ENCODE measurements at places on chromosomes 11 and 22.

DNA sequence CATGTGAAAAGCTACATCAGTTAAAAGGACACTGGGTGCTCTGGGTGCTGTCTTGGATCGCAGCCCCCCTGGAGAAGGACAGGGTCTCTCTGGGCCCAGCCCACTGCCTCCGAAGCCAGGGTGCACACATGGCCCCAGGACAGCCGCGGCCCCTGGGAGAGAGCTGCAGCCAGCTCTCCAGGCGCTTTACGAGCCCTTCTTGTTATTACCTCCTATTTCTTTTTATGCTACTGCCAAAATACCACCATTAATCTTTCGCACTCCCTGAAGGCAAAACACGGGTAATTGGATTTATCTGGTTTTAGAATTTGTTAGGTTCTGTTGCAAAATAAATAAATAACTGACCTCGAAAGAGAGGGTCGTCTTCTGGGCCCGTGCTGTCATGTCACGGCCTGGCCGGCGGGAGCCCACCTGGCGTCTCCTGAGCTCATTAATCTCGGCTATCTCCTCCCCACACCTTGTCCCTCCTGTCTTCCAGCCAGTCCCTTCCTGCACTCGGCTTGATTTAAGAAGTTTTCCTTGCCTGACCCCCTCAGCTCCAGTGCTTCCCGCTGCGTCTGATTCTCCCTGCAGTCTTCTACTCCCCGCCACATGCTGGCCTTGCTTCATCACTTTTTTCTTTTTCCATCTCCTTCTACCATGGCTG lies 611.7 kb downstream of the OPCML start:
- DNase-seq, result no peak

- DNase-seq, result no peak
These were observed 11.8 kb downstream of the IL17REL start for GRCh38 chr22:50000587-50001387.

DNA sequence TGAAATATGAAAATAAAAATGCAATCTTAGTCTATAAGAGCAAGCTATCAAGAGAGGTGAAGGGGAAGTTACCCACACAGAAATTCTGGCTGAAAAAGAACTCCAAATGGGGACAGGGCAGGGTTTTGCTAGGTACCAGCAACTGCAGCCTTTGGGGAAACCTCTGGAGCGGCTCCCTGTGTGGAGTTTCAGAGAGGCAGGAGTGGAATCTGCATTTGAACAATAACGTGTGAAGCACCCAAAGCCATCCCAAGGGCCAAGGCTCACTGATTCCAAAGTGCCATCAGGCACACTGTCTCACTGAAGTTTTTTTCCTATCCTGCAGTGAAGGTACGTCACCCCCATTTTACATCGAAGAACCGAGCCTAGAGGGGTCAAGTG lies 87.8 kb downstream of the KCNC1 start:
- no peak for DNase-seq

DNA sequence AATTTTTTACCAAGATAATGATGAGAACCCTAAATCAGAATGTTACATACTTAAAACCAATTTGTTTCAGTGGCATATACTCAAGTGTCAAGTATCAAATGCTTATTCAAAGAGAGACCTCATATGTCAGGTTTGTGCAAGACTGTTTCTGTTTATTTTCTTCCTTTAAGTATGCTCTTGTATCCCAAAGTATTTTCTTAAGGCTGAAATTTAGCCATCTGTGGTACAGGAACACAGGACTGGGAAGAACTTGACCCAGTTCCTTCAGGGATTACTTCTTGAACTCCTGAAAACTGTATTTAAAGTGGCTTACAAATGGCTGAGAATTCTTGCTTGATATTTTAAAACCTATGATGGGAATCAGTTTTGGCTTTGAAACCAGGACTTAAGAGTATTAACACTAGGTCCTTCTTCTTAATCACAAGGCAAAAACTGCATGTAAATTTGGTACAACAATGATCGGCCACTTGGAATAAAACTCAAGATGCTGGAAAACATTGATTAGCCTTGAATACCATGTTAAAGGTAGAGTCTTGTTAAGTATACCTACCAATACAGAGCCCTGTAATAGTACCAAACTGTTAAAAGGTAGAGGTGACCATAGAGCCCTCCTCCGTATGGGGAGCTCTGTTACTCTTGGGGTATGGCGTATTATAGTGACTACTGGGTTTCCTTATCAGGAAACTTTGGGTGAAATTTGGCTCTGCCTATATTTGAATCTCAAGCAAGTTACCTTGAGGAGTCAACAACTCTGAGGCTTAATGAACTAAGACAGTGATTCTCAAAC lies 95.9 kb downstream of the BLID start:
- DNase-seq, result no peak

DNA sequence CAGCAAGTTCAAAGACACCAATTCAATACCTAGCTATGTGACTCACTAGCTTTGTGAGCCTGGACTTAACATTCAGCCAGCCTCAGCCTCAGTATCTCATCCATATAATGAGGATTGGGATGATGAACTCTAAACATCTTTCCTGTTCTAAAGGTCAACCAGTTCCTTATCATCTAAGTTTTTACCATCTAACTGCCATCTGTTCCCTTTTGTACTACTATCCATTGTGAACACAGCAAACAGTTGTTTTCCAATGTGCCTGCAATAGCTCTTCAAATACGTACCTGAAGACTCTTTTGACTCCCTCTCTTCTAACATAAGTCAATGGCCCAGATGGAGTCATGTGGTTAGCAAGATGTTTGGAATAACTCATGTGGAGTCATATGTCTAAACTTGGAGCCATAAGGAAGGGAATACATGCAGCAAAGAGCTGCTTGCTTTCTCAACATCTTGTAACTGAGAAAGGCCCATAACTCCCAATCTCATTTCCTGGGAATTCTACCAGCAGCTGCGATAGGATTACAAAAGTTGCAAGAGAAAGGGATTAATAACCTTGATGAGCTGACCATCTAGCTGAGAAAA lies 19.4 kb downstream of the SYTL2 start:
- DNase-seq, result no peak

DNA sequence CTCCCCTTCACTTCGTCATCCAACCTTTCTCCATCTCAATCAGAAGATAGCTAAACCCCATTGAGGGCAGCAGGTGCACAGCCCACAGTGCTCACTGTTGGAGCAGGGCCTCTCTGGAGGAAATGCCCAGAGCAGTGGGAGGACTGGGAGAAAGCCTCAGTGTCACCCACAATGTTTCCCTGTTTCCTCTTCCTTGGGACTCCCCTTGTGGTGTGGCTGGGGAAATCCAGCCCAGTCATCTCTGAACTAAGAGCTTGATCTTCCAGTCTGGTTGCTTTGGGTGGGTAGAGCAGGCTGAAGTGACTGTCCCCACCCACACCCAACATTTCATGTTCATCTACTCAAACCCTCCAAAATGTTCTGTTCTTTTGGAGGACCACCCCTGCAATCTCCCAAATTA lies 29.8 kb upstream of the EED start:
- no peak for DNase-seq

- no peak for DNase-seq
These were observed 20.0 kb downstream of the CPT1A start for GRCh38 chr11:68821670-68822069.

DNA sequence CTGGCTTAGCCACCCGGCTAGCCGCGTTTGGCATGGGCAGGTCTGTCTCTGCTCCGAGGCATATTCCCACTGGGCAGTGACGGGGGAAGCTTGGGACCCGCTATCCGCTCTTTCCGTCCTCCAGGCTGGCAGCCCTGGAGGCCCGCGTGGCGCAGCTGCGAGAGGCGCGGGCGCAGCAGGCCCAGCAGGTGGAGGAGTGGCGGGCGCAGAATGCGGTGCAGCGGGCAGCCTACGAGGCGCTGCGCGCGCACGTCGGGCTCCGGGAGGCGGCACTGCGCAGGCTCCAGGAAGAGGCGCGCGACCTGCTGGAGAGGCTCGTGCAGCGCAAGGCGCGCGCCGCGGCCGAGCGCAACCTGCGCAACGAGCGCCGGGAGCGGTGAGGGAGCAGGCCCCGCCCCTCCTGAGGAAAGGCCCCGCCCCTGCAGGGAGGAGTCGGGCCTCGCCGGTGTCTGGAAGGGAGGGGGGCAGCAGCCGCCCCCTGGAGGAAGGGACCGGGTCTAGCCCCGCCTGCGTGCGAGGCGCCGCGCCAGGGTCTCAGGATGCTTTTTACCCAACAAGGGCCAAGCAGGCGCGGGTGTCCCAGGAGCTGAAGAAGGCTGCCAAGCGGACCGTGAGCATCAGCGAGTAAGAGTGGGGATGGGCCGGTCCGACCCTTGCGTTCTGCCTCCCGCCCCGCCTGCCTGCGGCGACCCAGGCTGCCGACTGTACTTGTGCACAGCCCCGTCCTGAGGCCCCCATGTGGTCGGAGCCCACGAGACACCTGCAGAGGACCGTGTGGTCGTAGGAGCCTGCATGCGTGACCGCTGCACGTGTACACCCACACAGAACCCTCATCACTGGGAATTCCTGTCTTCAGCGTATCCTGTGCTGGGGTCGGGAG lies 7.9 kb downstream of the ATG16L2 start:
- DNase-seq, result peak; percentile 93

DNA sequence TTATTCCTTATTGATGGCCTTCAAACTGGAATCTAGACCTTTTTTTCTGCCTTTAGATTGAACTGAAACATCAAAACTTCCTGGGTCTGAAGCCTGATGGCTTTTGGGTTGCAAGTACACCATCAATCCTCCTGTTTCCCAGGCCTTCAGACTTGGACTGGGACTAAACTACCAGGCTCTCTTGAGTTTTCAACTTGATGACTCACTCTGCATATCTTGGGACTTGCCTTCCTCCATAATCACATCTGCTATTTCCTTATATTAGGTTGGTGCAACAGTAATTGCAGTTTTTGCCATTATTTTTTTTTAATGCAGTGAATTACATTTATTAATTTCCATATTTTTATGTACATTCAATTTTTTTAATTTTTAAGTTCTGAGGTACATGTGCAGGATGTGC lies 7.0 kb downstream of the OR51B5 start:
- no peak for DNase-seq

- no peak for DNase-seq
These were observed 1239.2 kb downstream of the FAM181B start for GRCh38 chr11:81494431-81494830.

GRCh38 chr22:21741790-21742189 lies 6.2 kb upstream of the YPEL1 start:
- no peak for DNase-seq

GRCh38 chr22:23882370-23882769 lies 11.8 kb upstream of the MIF start:
- DNase-seq, result no peak

- no peak for DNase-seq
These were observed 5.1 kb upstream of the ARFGAP3 start for GRCh38 chr22:42862045-42862734.

DNA sequence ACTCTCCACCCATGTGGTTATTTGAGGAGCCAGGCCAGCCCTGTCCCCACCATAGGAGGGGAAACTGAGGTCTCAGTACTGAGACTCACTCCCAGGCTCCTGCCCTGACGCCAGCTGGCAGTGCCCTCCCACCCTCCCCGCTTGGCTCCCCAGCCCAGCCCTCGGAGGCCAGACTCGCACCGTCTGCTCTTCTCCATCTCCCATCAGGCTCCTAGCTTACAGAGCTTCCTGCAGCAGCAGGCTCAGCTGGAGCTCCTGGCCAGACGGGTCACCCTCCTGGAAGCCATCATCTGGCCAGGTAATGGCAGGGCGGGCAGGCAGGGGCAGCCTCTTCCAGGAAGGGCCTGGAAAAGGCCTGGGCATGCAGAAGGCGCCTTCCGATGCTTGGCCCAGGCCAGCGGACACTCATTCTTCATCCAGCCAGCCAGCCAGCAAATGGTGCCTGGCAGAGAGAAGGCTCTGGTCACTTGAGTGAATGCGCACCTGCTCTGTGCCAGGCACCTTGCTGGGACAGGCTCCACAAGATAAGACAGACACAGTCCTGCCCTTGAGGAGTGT lies 12.6 kb downstream of the RHBDD3 start:
- no peak for DNase-seq

DNA sequence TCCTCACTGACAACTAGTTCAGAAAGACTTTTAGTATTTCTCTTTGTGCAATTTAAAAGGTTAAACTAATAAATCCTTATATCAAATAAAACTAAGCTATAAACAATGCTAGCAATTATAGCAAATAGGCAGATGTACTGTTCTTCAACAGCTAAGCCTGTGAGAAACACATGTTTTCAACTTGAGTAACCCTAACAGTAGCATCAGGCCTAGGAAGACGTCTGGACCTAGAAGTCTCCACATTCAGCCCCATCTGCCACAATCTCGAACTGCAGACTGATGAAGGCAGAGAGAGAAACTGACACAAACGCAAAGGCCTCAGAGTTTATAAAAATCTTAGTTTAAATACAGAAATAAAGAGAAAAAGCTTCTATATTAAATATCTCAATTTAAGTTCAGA lies 2.5 kb downstream of the ST13 start:
- no peak for DNase-seq

DNA sequence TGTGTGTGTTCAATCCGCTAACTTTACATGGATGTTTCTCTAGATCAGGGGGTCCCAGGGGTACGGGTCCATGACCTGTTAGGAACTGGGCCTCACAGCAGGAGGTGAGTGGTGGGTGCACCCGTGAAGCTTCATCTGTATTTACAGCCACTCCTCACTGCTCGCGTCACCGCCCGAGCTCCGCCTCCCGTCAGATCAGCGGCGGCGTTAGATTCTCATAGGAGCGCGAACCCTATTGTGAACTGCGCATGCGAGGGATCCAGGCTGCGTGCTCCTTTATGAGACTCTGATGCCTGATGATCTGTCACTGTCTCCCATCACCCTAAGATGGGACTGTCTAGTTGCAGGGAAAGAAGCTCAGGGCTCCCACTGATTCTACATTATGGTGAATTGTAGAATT lies 31.9 kb downstream of the MRGPRD start:
- DNase-seq, result no peak

GRCh38 chr11:87150936-87151335 lies 113.2 kb downstream of the TMEM135 start:
- no peak for DNase-seq

DNA sequence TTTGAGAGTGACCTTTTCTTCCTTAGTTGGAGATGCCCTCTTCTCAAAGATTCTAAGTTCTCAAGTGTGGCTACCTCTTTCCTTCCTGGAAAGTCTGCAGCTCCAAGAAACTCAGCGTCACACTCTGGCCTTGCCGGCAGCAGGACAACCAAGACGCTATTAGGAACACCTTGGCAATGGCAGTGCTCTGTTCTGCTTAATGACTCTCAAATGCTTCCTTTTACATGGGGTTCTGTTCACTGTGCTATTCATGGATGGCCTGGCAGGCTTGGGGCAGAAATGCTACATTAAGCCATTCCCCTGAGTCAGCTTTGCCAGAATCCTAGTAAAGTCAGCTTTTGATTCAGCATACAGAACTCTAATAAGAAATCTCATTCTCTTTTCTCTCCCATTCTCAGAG lies 25.9 kb downstream of the LARGE2 start:
- no peak for DNase-seq

- DNase-seq, result peak; percentile 82
These were observed 19.6 kb upstream of the CCDC134 start for GRCh38 chr22:41780746-41781505.
